Nucleus accumbens (tissue), 56 donors: ENCODE measurements at places on chromosomes 1 and 21.

DNA sequence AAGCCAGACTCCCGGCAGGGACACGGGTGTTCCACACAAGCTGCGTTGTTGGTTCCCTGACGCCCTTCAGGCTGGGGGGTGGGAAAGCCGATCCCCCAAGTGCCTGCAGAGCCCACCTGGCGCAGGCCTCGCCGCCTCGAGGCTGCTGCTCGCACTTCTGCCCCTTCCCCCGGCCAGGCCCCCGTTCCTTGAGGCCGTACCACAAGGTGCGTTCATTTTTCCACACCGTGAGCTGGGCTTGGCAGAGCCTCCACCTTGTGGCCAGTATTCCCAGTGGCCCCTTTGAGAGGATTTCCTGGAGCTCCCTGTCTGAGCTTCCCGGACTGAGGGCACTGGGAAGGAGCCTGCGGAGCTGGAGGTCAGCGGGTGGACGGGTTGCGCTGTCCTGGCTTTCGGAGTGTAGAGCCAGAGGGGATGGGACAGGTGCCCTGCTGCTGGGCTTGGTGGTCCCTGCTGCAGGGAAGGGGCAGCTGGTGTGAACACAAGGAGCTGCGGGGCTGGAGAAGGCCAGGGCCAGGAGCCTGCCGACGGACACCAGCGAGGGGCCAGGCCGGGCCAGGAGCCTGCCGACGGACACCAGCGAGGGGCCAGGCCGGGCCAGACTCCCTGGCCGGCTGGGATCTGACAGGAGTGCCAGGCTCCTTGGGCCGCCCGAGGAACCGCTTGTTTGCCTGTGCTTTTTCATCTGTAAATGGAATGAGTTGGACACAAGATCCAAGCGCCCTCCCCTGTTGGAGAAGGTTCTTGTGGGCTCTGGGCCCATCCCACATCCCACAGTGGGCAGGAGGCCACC, 18.4 kb downstream of the PDXK start:
- DNase-seq, result no peak

- no peak for DNase-seq
Observed at GRCh38 chr21:45256912-45257672, 30.6 kb downstream of the POFUT2 start.

GRCh38 chr1:11052839-11053757, 6.1 kb upstream of the MASP2 start:
- no peak for DNase-seq

DNA sequence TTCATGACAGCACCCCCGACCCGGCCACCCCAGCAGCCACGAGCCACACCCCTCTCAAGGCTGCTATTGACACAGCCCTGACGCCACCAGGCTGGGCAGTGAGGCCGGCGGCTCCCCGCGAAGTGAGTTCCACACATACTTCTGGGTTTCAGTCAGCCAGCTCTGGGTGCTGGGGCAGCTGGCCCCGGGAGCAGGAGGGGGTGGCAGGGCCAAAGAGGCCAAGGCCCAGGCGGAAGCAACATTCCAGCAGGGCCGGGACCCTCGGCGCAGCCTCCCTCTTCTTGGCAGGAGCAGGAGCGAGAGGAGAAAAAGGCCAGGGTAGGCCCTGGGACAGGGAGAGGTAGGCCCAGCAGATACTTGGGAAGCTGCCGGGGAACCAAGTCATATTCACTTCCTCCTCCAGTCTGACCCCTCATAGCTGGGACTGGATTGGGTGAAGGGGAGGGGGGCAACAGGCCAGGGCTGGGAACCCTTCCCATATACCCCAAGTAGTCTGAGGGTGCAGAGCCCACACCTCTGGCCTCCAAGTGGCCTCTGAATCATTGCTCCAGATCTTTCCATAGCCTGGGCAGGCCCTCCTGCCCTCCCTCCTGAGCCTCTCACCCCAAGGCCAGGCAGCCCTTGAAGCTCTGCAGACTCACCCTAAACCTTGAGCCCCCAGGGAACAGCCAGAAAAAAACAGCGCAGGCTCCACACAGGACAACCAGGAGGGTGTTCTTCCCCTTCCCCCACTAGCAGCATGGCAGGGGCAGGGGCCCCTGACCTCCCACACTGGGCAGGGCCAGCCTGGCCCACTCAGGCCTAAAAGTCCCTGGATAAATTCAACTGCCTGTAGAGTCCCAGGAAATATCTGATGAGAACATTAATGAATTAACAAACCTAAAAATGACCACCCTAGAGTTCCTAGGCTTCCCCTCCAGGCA, 5.7 kb downstream of the HSPG2 start:
- no peak for DNase-seq

DNA sequence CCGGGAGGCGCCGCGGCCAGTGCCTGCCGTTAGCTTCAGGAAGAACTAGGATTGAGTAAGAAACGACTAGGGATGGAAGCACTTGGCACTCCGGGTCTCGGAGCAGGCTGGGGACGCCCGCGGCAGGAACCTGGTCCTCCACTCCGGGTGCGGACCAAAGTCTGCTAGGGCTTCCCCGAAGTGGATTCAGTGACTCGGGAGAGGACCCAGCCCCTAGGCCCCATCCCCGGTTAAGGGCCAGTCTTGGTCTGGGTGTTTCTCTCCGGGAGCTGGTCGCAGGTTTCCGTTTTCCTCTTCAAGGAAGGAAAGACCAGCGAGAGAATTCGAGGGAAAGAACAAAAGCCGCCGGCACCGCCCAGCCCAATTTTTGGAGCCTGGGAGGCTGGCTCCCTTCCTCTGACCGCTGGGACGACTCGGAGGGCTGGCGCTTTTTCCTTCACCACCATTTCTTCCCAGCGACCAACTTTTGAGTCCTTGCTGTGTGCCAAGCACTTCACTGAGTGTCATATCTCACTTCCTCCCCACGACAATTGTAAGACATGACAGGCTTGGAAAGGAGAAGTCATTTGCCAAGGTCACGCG, 16.8 kb upstream of the STMN1 start:
- peak; percentile 54 for DNase-seq

- DNase-seq, result no peak
Observed at GRCh38 chr1:163440090-163440489, 118.3 kb downstream of the NUF2 start.

GRCh38 chr1:79903321-79903720, 896.8 kb upstream of the ADGRL4 start:
- no peak for DNase-seq

DNA sequence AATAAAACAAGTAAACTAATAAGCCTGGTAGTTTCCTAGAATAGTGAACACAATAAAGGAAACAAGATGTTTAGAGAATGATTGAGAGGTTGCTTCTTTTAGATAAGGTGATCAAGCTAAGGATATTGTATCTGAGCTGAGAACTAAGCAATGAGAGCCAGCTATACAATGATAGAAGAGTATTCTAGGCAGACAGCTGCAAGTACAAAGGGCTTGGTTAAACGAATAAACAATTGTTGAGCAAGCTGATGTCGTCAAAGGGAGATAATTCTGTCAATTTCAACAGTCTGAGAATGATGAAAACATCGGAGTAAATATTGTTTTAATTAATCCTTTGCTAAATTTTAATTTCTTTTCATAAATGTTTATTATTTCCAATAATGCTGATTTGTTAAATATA, 5.5 kb upstream of the FH start:
- no peak for DNase-seq

DNA sequence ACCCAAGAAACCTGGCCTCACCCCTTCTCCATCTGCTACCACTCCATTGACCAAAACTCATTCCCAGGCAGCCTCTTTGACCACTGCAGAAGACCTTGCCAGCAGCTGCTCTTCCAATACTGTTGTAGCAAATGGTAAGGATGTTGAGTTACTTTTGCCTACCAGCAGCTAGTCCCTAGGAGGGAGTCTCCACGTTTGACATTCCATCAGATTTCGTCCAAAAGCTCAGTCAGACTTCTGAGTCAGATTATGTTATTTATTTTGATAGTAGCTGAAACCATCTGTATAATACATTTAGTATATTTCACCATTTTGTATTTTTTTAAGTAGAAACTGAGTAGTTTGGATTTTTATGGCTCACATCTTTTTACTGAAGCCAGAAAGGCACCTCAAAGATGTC, 51.5 kb upstream of the WNT2B start:
- no peak for DNase-seq

GRCh38 chr1:226634166-226634588, 85.6 kb downstream of the STUM start:
- peak; percentile 55 for DNase-seq

GRCh38 chr1:55061706-55062321, 22.5 kb downstream of the PCSK9 start:
- DNase-seq, result no peak

GRCh38 chr21:15141261-15141970, 76.6 kb upstream of the NRIP1 start:
- no peak for DNase-seq
